NCI-H2107 (cell line): ENCODE measurements at places on chromosomes 12 and 14.
A peak's percentile ranks its signal among the peaks of the same experiment; 100 is the strongest.

- DNase-seq = peak; percentile 29
These were observed 28.1 kb upstream of the WNK1 start for GRCh38 chr12:724194-724855.

DNA sequence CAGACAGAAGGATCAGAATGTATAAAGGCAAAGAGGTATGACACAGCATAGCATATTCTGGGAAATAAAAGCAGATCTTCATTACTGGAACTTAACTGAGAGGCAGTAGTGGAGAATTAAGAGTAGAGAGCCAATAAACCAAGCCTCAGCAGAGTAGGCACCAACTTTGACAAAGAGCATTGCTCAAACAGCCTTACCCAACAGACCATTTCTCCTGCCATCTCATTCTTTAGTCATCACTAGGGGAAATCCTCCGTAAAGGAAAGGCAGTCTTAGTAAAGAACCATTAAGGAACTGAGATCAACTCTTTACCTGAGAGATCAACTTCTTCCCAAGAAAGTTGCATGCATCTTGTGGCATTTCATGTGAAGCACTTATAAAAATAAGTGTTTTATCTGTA, 36.6 kb downstream of the SENP1 start:
- no peak for DNase-seq

DNA sequence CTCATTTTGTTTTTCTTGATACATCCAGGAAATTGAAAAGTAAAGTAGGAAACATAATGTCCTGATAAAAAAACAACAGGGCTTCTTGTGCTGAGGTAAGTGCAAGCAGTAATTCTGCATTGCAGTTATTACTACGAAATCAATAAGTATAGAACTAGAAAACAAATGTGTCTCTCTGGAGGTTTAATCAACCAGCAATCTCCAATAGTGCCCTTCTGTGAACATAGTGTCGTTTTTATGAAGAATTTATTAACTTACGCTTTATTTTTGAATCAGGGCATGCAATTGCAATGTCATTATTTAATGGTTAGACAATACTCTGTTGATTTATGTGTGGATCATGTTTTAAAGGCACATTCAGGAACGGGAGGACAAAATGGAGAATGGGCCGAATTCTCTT, 494.1 kb upstream of the NOVA1 start:
- no peak for DNase-seq

GRCh38 chr14:95727056-95727700, 13.3 kb upstream of the TCL1A start:
- DNase-seq = peak; percentile 20

DNA sequence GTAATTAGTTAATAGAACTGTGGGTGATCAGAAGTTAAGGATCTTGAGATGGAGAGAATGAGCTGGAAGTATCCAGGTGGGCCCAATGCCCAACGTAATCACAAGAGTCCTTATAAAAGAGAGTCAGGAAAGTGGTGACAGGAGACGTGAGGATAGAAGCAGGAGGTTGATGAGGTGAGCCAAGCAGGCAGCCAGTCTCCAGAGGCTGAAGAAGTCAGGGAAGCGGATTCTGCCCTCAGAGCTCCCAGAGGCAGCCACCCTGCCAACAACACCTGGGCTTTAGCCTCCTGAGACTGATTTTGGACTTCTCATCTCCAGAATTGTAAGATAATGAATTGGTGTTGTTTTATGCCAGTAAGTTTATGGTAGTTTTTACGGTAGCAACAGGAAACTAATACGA, 10.1 kb upstream of the SAV1 start:
- no peak for DNase-seq

GRCh38 chr12:4203772-4204376, 69.7 kb upstream of the CCND2 start:
- DNase-seq = no peak

DNA sequence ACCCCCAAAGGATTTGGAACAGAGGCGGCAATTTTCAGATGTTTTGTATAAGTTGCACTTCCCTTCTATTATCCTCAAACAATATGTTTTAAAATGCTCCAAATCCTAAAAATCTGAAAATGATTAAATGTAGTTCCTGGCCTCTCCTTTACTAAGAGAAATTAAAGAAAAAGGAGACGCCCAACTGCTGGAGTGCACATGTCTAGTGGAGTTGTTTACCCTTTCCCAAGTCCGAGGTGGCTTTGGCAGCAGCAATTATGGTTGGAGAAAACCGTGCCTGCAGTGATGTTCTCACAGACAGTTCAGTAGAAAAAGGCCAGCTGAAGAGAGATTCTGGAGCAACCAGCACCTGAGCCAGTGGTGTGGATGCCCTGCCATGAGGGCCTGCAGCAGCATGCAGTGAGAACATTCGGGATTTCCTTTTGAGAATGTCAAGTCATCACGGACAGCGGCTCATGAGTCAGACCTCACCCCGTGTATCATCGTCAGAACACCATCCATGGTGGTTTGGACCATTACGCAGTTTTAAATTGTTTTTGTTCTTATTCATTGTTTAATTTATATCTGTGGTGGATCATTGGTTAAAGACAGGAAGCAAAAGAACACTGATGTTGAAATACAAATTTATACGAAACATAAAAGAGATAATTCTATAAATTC, 179.0 kb upstream of the KRR1 start:
- DNase-seq = no peak

DNA sequence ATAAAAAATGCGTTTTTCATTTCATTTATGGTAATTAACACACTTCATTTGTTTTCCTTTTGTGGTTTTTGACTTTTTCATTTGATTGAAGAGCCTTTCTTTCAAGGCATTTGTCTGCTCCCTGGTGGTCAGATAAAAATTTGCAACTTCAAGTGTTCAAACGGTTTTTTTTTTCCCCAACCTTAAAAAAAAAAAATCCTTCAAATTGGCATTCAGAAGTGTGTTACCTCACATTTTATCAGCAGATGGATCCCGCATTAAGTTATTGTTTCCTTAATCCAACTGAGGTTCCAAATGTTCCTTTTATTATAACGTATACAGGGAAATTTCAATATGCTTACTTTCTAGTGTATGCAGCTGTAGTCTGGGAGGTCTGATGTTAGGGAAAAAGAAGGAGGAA, 47.2 kb downstream of the MYF5 start:
- DNase-seq = peak; percentile 39

GRCh38 chr12:57164966-57165625, 17.7 kb upstream of the LRP1-AS start:
- DNase-seq = no peak

DNA sequence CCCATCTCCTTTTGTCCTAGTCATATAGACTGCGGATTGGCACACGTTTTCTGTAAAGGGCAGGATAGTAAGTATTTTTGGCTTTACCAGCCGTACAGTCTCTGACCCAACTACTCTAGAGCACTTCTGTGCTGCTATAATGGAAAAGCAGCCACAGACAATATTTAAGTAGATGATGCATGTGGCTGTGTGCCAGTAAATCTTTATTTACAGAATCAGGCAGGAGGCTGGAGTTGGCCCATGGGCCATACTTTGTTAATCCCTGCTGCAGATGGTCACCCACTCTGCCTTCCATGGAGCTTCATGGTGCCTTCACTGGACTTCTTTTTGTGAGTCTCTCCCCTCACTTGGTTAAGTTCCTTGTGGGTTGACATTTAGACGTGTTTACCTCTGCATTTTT, 584.5 kb upstream of the TBX3 start:
- no peak for DNase-seq

DNA sequence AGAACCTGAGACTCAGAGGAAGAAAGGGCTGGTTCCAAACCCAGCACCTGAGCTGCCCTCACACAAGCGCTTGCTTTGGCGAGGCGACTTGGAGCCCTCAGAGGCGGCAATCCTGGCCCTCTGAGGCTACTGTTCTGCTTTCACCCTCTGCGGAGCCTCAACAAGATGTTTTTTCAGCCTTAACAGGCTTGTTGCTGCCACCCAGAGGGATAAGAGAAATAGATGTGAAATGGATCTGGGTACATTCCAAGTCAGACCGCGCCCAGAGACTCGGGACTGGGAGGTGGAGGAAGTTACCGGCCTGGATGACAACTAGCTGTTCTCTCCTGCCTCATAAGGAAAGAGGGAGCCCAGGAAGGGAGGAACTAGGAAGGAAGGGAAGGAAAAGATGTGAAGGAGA, 89.6 kb downstream of the TTC7B start:
- peak; percentile 88 for DNase-seq

DNA sequence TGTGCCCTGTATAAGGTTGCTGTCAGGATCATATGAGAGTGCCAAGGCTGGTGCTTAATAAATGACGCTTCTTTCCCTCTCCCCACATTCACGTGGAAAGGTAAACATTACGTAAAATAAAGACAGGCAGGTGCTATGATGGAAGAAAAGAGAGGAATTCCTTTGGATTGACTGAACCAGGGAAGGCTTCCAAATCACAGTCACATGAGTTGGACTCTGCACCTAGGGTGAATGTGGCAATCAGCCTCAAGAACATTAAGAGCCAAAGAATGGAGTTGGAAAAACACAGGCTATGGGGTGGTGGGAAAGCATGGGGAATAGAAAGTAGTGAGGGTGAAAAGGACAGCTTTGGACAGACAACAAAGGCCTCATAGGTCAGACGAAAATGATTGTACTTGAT, 473.1 kb downstream of the VRK1 start:
- DNase-seq = no peak

DNA sequence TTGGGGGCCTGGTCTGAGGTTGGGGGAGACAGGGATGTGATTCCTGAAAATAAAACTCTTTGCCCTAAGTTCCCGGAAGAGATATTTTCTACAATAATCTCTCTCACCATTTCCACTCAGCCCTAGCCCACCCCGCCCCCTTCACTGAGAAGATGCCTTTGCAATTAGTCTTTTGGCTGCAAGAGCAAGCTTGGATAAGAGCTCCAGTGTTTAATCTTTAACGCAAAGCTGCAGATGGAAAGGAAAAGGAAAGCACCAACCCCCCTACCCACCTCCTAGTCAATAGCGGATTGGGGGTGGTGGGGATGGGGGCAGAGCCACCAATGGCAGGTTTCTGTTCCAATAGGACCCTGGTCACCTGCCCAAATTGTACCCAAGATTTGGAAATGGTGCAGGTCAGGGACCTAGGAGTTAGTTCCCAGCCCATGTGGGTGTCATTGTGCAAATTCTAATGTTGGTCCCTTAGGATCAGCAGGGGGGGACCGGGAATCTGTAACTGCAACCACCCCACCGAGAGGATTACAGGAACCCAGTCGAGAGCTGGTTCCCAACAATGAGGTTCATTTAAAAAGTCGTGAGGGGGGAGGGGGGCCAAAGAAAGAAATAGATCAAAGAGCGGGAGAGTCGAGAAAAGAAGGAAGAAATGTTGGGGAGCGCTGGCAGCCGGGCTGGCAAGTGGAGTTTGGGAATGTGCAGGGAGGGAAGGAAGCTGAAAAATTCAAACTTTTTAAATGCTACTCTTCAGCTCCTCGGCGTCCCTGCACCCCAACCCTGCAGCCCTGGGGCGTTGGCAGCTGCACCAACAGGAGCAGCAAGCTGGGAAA, 1.6 kb downstream of the ZFP36L1 start:
- no peak for DNase-seq

GRCh38 chr12:108333898-108334699, 5.0 kb downstream of the CMKLR1 start:
- no peak for DNase-seq

DNA sequence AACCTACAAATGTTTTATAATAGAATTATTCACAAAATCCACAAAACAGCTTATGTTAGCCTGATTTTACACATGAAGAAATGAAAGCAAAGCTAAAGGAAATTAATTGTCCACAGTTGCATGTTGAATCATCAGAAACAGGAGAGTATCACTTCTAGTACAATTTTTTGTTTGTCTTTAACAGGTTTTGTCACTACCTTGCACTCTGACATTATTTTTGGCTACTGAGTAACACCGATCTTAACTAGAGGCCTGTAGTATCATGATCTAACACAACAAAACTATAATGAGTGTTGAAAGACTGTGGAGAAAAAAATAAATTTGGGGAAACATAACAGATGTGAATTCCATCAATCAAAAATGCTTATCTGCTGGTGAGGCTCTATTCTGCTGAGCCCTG, 60.1 kb downstream of the TAOK3 start:
- no peak for DNase-seq

DNA sequence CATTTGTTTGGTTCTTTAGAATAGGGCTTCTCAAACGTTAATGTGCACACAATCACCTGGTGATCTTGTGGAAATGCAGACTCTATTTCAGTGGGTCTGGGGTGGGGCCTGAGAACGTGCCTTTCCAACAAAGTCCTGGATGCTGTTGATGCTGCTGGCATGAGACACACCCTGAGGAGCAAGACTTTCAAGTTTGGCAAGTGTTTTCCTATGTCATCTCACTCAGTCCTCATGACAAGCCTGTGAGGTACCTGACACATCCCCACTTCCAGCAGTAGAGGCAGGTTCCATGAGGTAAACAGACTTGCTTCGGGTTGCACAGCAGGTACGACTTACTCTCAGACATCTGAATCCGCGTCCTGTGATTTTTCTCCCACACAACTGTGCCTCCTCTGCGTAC, 147.1 kb downstream of the MYRFL start:
- no peak for DNase-seq

- no peak for DNase-seq
These were observed 94.9 kb downstream of the EML1 start for GRCh38 chr14:99888149-99888548.

- no peak for DNase-seq
These were observed 9.9 kb upstream of the GYS2 start for GRCh38 chr12:21614506-21614905.

GRCh38 chr12:68648179-68648578, 37.5 kb downstream of the RAP1B start:
- no peak for DNase-seq

- no peak for DNase-seq
These were observed 201.5 kb downstream of the FOXN3 start for GRCh38 chr14:89215531-89215930.

DNA sequence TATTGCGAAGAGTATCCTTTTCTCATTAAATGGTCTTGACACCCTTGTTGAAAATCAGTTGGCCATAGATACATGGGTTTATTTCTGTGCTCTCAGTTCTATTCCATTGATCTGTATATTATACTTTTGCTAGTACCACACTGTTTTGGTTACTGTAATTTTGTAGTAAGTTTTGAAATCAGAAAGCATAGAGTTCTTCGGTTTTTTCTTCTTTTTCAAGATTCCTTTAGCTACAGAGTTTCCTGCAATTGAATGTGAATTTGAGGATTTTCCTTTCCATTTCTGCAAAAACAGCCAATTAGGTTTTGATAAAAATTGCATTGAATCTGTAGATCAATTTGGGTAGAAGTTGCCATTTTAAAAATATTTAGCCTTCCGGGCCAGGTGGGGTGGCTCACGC, 60.2 kb downstream of the ARHGAP5 start:
- DNase-seq = no peak

GRCh38 chr14:22882529-22883172, 371 bp upstream of the REM2 start:
- peak; percentile 75 for DNase-seq

DNA sequence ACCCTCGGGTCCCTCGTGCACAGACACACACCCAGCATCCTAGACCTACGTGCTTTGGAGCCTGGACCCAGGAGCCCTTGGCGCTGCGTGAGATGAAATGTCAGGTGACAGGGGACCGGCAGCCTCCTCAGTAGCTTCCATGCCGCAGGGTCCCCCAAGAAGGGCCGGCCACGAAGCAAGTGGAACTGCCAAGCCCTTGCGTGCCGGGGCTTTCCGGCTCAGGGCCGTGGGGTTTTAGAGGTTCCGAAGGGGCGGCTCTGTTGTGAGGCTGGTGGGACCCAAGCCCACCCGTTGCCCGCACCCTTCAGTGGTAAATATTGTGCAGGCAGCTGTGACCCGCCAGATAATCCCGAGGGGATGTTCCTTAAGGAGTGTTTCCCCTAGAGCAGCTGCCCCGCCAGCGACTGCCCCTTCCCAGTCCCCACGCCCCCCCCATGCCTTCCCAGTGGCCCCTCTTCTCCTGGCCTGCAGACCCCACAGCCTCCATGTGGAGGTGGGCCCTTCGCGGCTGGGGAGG, 133.7 kb downstream of the ADGRD1 start:
- DNase-seq = no peak
